Adrenal gland (tissue), 19 donors: ENCODE measurements at places on chromosomes 4 and X. TPM values are rescaled to one million over a fixed set of nuclear protein-coding genes. Genes with fewer than 3 reads are reported as not detected.
A peak's percentile ranks its signal among the peaks of the same experiment; 100 is the strongest.

Gene CLIC2
- polyA plus RNA-seq = 9.2 TPM

Gene RHOXF2B
- not detected for polyA plus RNA-seq

Gene NDST3
- 0.40 TPM for polyA plus RNA-seq

DNA sequence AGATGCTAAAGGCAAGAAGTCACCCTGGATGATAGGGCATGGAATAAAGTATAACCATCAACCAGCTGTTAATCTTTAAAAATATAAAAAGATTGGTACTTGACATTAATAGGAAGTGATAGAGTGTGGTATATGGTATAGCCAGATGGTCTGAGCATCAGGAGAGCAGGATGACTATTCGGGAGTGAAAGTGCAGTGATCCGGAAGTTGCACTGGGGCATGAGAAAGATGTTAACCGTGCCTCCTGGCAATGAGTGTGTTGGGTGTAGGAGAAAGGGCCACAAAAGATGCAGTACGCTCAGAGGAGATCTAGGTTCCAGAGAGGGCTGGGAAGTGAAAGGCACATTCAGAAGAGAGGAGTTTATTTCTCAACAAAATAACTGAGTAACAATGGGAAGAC lies 65.0 kb downstream of the TSPAN7 start:
- H3K4me3 ChIP-seq = no peak overlapping the region
- peaks cover 8% of the 10 kb centered on the region for H3K27me3 ChIP-seq
- no peaks in the 10 kb centered on the region for H3K36me3 ChIP-seq
- H3K4me1 ChIP-seq = no peaks in the 10 kb centered on the region
- DNase-seq = no peak

Gene PNMA3
- polyA plus RNA-seq = 3.4 TPM

DNA sequence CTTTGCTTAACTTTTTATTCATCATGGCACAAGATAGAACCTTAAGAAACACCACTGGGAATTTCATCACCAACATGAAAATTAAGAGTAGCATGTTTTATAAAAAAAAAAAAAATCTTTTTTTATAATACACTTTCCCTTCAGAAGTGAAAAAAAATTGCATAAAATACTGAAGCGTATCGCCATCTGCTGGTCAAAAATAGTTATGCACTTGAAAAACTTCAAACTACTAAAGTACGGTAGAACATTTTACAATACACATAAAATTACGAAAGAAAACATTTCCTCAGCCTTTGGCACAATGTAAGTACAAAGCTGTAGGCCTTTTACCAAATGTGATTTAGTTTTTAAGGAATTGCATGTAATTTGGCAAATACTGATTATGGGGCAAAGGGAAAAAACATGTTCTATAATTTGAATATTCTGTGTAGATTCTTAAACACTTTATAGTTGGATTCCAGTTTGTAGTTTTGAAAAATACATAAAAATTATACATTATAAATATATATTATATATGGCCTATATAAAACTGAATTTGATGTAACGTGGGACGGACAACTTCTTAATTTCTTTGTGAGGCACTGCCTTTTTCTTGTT lies 26.5 kb downstream of the HCCS start:
- no peak for DNase-seq
- no peaks in the 10 kb centered on the region for H3K4me1 ChIP-seq
- H3K4me3 ChIP-seq = no peak overlapping the region
- peaks cover 14% of the 10 kb centered on the region for H3K27me3 ChIP-seq
- no peak overlapping the region for H3K27ac ChIP-seq

Gene AFF2
- polyA plus RNA-seq = 1.5 TPM

- DNase-seq = no peak
- H3K27ac ChIP-seq = no peak overlapping the region
- no peaks in the 10 kb centered on the region for H3K36me3 ChIP-seq
- H3K4me1 ChIP-seq = no peaks in the 10 kb centered on the region
Observed at GRCh38 chrX:103453655-103454054, 65.6 kb downstream of the RAB40A start.

GRCh38 chr4:173246719-173247118 lies 78.1 kb downstream of the GALNT7 start:
- no peak overlapping the region for H3K4me3 ChIP-seq
- no peaks in the 10 kb centered on the region for H3K36me3 ChIP-seq
- no peaks in the 10 kb centered on the region for H3K27me3 ChIP-seq

- H3K36me3 ChIP-seq = no peaks in the 10 kb centered on the region
- H3K4me1 ChIP-seq = no peaks in the 10 kb centered on the region
- no peaks in the 10 kb centered on the region for H3K27me3 ChIP-seq
- H3K4me3 ChIP-seq = no peak overlapping the region
- no peak for DNase-seq
Observed at GRCh38 chr4:24736066-24736465, 59.3 kb upstream of the SOD3 start.

GRCh38 chr4:32991663-32992062 lies 2271.5 kb downstream of the PCDH7 start:
- H3K36me3 ChIP-seq = no peaks in the 10 kb centered on the region
- H3K4me3 ChIP-seq = no peak overlapping the region
- H3K27me3 ChIP-seq = no peaks in the 10 kb centered on the region
- no peak for DNase-seq

DNA sequence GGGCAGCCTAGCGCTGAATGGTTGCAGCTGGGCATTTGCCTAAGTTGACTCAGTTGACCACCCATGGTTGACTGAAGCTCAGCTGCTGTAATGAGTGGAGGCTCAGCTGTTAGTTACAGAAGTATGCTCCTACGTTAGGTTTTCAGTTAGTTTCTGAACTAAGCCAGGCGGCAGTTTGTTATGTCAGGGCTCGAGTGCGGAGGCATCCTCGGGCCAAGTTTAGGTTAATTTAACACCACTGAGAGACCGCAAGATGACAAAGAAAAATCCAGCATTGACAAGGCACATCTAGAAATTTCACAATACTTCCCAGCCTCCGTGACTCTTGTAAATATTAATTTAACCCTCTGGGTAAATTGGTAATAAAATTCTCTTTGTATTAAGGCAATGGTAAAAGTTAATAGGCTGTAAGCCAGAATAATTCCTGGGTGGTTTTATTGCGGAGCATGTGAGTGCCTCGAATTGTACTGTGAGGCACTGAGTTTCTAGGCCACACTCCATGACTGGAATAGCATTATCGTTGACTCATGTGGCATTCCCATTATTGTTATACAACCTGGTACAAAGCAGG lies 33.1 kb upstream of the CDKN2AIP start:
- H3K4me3 ChIP-seq = no peak overlapping the region
- H3K4me1 ChIP-seq = no peaks in the 10 kb centered on the region
- no peaks in the 10 kb centered on the region for H3K36me3 ChIP-seq
- no peak overlapping the region for H3K27ac ChIP-seq
- no peak for DNase-seq

Gene ATP2B3
- 15.3 TPM for polyA plus RNA-seq

- no peaks in the 10 kb centered on the region for H3K27me3 ChIP-seq
- no peak overlapping the region for H3K27ac ChIP-seq
- H3K4me1 ChIP-seq = no peaks in the 10 kb centered on the region
- no peaks in the 10 kb centered on the region for H3K36me3 ChIP-seq
Observed at GRCh38 chr4:184103527-184104264, 114.0 kb downstream of the ENPP6 start.

GRCh38 chr4:26851129-26851528 lies 9.5 kb upstream of the STIM2 start:
- H3K36me3 ChIP-seq = no peaks in the 10 kb centered on the region
- H3K4me1 ChIP-seq = no peaks in the 10 kb centered on the region
- H3K4me3 ChIP-seq = no peak overlapping the region
- no peaks in the 10 kb centered on the region for H3K27me3 ChIP-seq

DNA sequence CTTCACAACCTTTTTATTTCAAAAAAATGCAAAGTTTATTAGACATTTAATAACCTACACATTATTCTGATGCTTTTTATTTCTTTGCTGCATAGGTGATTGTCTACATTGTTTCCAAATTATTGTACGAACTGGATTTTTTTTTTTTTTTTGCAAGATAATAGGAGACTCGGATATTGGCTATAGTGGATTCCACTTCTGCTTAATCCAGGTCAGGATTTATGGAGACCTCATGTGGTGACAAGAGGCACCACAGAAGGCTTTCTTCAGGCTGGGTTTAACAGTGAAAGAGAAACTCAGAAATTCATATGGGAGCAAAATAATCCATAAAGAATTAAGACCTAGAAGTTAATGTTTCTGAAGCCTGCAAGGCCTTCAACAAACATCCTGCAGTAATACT lies 2.4 kb upstream of the SLIT2 start:
- H3K27ac ChIP-seq = no peak overlapping the region
- H3K4me3 ChIP-seq = no peak overlapping the region
- no peak for DNase-seq
- H3K27me3 ChIP-seq = no peaks in the 10 kb centered on the region
- H3K36me3 ChIP-seq = no peaks in the 10 kb centered on the region

Gene AKAP14
- polyA plus RNA-seq = not detected

DNA sequence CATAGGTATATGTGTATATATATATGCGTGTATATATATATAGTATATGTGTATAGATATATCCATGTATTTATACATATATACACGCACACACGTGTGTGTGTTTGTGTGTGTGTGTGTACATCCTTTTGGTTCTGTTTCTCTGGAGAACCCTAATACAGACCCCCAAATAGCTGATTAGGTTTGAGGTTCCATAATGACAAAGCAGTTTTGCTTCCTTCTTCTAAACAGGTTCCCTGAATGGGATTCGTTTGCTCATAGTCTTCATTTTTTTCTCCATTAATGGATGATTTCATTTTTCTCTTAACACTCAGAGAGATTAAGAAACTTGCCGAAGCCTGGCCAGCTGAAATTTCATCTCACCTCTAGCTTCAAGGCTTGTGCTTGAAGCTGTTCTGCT lies 234.0 kb upstream of the BCOR start:
- no peak overlapping the region for H3K4me3 ChIP-seq
- no peak overlapping the region for H3K27ac ChIP-seq
- no peaks in the 10 kb centered on the region for H3K36me3 ChIP-seq
- H3K4me1 ChIP-seq = no peaks in the 10 kb centered on the region

Gene IL2RG
- 4.3 TPM for polyA plus RNA-seq

Gene MAOA
- 15.5 TPM for polyA plus RNA-seq

Gene REST
- polyA plus RNA-seq = 3.3 TPM

DNA sequence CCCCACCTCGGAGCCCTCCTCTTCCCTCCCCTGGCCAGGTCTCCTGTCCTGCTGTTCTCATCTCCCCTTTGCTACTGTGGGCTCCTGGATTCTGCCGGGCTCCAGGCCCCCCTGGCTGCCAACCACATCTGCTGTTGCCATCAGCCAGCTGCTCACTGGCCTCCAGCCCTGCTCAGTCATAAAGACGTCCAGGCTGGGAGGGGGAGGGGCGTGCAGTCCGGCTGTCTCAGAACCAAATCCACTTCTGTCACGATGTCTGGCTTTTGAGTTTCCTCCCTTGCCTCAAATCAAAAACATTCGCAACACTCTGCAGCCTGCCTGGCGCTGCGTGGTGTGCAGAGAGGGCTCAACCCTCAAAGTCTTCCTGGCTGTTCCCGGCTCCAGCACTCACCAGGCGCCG lies 7.1 kb downstream of the RASL11B start:
- peak; percentile 80 for DNase-seq
- H3K36me3 ChIP-seq = no peaks in the 10 kb centered on the region
- no peak overlapping the region for H3K4me3 ChIP-seq
- H3K27me3 ChIP-seq = no peaks in the 10 kb centered on the region

- H3K27me3 ChIP-seq = no peaks in the 10 kb centered on the region
- H3K4me3 ChIP-seq = no peak overlapping the region
- no peak for DNase-seq
- no peak overlapping the region for H3K27ac ChIP-seq
- H3K36me3 ChIP-seq = no peaks in the 10 kb centered on the region
Observed at GRCh38 chrX:71671043-71671780, 3.9 kb downstream of the LOC101059915 start.

Gene EGFL6
- not detected for polyA plus RNA-seq

DNA sequence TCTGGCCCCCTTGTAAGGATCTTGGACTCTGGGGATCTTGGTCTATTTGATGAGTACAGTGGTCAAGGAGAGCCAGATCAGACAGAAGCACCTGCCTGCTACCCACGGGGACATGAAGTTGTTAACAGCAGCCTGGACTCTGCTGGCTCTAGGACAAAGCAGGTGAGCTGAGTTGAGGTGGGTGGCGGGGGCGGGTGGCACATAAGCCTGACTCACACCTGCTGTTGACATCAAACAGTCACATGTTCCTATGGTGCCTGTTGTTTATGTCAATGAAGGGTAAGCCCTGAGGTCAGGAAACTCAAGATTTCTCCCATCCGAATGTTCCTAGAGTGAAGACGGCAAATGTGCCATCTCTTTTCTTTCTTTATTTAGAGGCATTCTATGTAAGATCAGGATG lies 50.1 kb upstream of the CLNK start:
- DNase-seq = no peak
- H3K4me1 ChIP-seq = no peaks in the 10 kb centered on the region
- no peaks in the 10 kb centered on the region for H3K27me3 ChIP-seq
- no peak overlapping the region for H3K4me3 ChIP-seq
- H3K27ac ChIP-seq = no peak overlapping the region
- H3K36me3 ChIP-seq = no peaks in the 10 kb centered on the region

- no peak for DNase-seq
- no peak overlapping the region for H3K4me3 ChIP-seq
- no peaks in the 10 kb centered on the region for H3K36me3 ChIP-seq
- no peaks in the 10 kb centered on the region for H3K4me1 ChIP-seq
- no peaks in the 10 kb centered on the region for H3K27me3 ChIP-seq
Observed at GRCh38 chr4:16819652-16820051, 78.8 kb downstream of the LDB2 start.

GRCh38 chrX:135740681-135741149 lies 27.3 kb downstream of the CT45A1 start:
- peak; percentile 22 for DNase-seq
- no peak overlapping the region for H3K4me3 ChIP-seq
- H3K36me3 ChIP-seq = no peaks in the 10 kb centered on the region
- H3K27ac ChIP-seq = no peak overlapping the region
- no peaks in the 10 kb centered on the region for H3K27me3 ChIP-seq

DNA sequence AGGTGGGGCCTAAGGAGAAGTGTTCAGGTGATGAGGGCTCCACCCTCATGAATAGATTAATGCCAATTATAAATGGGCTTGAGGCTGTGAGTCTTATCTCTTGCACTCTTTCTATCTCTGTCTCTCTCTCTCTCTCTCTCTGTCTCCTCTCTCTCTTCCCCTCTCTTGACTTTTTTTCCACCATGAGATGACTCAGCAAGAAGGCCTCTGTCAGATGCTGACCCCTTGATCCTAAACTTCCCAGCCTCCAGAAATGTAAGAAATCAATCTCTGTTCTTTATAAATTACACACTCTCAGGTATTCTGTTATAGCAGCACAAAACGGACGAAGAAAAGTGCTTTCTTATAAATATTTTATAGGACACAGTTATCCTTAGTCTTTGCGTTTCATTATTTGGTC lies 184.9 kb upstream of the PCDH7 start:
- H3K4me1 ChIP-seq = no peaks in the 10 kb centered on the region
- H3K36me3 ChIP-seq = no peaks in the 10 kb centered on the region
- H3K4me3 ChIP-seq = no peak overlapping the region
- H3K27me3 ChIP-seq = no peaks in the 10 kb centered on the region
- no peak overlapping the region for H3K27ac ChIP-seq

GRCh38 chr4:170497689-170498088 lies 407.9 kb upstream of the AADAT start:
- no peaks in the 10 kb centered on the region for H3K4me1 ChIP-seq
- DNase-seq = no peak
- H3K36me3 ChIP-seq = no peaks in the 10 kb centered on the region
- H3K27ac ChIP-seq = no peak overlapping the region
- no peak overlapping the region for H3K4me3 ChIP-seq

GRCh38 chr4:10733481-10734062 lies 49.0 kb upstream of the CLNK start:
- no peak overlapping the region for H3K4me3 ChIP-seq
- no peak for DNase-seq
- H3K27me3 ChIP-seq = no peaks in the 10 kb centered on the region
- no peak overlapping the region for H3K27ac ChIP-seq
- no peaks in the 10 kb centered on the region for H3K4me1 ChIP-seq

- H3K27ac ChIP-seq = no peak overlapping the region
- no peak overlapping the region for H3K4me3 ChIP-seq
- no peak for DNase-seq
- no peaks in the 10 kb centered on the region for H3K4me1 ChIP-seq
- no peaks in the 10 kb centered on the region for H3K27me3 ChIP-seq
Observed at GRCh38 chrX:2311501-2311900, 189.3 kb downstream of the DHRSX start.
